ENCODE measurements at places on chromosomes 12 and 14.

DNA sequence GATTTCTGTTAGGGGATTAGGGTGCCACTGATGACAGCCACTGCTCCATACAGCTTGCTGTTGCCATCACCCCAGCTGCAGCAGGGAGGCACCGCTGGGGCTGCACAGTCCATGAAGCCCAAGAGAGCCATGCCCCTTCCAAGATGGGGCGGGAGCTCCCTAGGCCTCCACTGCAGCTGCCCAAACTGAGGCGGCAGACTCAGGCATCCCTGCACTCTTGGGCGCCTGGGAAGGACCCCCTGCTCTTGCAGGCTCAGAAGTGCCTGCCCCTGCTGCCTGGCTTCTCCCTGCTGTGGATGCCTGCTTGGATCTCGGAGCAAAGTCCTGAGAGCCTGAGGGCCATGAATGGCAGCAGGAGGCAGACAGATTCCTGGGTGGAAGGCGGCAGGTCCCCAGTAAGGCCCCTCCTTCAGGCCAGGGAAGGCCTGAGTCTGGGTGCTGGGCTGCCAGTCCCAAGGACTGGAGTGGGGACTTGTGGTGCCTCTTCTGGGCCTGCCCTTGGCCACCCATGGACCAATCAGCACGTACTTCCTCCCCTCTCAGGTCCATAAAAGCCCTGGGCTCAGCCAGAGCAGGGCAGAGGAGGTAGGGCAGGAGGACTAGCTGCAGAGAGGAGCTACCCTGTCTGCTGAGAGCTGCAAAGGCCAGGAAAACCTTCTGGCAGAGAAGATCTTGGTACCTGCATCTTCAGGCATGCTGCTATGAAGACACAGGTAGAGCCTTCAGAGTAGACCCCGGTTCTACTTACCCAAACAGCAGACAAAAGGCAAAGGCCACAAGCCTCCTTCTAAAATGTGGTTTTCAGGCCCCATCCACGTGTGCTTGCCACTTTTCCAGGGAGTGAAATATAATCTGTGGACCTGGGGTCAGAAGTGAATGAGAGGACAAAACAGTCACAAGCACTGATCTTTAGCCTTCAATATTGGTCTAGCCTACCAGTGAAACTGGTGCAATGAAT lies 30.0 kb upstream of the STK38L start:
- DNase-seq = no peak

DNA sequence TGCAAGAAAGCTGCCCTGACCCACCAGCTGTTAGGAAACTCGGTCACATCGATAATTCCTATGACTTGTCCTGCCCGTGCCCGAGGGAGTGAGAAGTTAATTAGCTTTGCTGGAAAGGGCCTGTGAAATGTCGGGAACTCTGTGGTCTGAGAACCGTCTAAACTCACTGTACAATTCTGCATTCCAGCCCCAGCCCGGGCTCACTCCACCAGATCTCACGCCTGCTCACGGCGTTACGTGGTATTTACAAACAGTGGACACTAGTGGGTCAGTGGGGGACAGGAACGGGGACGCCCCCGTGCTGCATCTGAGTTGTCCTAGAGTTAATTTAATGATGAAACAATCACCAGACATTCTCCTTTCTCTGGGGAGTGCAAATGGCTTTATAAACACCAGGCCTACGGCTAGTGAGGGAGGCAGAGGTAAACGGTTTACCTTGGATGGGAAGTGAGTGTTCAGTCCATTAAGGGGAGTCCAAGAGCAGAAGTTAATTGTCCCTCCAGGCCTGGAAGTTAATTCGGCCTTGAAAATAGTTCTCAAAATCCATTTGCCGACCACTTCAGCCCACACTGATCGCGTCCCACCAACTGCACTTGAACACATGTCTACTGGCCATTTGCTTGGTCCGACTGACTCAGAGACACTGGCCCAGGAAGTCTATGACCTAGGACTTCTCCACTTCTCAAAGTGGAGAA lies 93.5 kb upstream of the MED13L start:
- DNase-seq = no peak

- no peak for DNase-seq
Observed at GRCh38 chr12:28622406-28622805, 432.1 kb downstream of the CCDC91 start.

DNA sequence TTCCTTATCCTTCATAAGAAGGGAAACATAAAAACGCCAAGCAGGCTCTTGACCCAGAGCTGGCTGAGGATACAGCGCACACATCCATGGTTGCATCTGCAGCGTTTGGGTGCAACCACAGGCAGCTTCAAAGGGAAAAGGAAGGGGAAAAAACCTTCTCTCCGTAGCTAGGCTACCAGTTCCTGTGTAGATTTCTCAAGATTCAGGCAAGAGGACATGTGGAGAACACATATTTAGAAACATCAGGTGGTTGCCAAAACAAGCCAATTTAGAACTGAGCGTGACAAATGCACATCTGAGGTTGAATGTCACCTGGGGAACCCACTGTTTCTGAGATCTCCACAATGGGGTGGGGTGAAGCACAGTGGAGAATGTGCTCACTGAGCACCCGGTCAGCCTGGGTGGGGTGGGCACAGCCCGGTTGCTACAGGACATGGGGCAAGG lies 78.3 kb upstream of the BDKRB2 start:
- DNase-seq = no peak

- no peak for DNase-seq
Observed at GRCh38 chr14:56300495-56300894, 182.3 kb downstream of the PELI2 start.

DNA sequence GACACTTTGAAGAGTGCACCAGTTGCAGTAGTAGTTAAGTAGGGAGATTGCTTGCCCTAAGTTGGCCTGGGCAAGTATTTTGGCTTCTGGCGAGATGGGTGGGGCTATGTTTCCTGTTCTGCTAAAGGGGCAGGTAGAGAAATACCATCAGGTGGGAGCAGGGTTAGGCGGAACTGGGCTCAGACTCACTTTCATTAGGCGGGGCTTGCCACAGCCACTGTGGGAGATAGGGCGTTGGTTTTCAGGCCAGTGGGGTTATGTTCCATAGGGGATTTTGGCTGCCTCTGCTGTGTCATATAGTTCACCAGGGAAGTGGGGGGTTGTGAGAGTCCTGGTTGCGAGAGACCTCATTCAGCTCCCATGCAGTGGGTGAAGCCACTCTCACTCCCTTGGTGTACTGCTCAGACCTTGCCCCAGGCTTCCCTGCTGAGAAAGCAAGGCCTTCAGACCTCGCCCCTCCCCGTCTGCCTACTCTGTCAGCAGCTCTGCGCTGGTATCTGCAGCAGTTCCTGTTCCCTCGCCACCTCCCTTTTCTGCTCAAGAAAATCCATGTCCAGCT lies 43.3 kb downstream of the AEBP2 start:
- peak; percentile 35 for DNase-seq

GRCh38 chr14:79971330-79971729 lies 240.0 kb downstream of the DIO2 start:
- no peak for DNase-seq

- DNase-seq = no peak
Observed at GRCh38 chr12:89082370-89082753, 269.9 kb downstream of the DUSP6 start.

- DNase-seq = no peak
Observed at GRCh38 chr12:49787672-49788071, 40.5 kb downstream of the NCKAP5L start.

All from activated CD8-positive, alpha-beta memory T cell treated with anti-CD3 and anti-CD28 coated beads, Interleukin-2, amount 50 U/mL, for 4 hours (primary cell).